ENCODE measurements at places on chromosomes 16 and 17. TPM values are rescaled to one million over a fixed set of nuclear protein-coding genes. Genes with fewer than 3 reads are reported as not detected.

KIF18B gene
- total RNA-seq: 38.9 TPM

CFDP1 gene
- 48.2 TPM for total RNA-seq

SRL gene
- not detected for total RNA-seq

LPO gene
- 0.14 TPM for total RNA-seq

MAF gene
- 66.9 TPM for total RNA-seq

C17orf100 gene
- 2.0 TPM for total RNA-seq

SLC5A2 gene
- 0.11 TPM for total RNA-seq

MT1M gene
- total RNA-seq: not detected

GRCh38 chr16:67528870-67529581 lies 397 bp downstream of the RIPOR1 start:
- peak; percentile 58 for DNase-seq

- DNase-seq: peak; percentile 59
Observed at GRCh38 chr17:17075125-17075781, 33.0 kb downstream of the MPRIP start.

DNA sequence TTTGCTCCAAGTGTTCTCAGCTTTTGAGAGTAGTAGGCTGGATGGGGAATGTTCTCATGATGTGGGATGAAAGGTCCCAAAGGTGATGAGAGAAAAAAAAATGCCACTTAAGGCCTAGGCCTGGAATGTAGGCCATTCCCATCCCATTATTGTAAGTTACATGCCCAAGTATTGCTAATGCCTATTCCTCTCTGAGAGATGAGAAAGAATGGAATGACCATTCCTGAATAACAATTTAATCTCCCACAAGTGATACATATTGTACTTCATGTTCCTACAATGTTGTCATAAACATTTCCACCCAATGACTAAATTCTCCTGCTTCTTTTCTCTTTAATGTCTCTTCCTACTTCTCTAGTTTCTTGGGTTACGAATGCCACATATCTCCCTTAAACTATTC lies 102.8 kb upstream of the KCNJ16 start:
- no peak for DNase-seq

- no peak for DNase-seq
Observed at GRCh38 chr17:36743130-36743529, 141.7 kb downstream of the MRM1 start.

DNA sequence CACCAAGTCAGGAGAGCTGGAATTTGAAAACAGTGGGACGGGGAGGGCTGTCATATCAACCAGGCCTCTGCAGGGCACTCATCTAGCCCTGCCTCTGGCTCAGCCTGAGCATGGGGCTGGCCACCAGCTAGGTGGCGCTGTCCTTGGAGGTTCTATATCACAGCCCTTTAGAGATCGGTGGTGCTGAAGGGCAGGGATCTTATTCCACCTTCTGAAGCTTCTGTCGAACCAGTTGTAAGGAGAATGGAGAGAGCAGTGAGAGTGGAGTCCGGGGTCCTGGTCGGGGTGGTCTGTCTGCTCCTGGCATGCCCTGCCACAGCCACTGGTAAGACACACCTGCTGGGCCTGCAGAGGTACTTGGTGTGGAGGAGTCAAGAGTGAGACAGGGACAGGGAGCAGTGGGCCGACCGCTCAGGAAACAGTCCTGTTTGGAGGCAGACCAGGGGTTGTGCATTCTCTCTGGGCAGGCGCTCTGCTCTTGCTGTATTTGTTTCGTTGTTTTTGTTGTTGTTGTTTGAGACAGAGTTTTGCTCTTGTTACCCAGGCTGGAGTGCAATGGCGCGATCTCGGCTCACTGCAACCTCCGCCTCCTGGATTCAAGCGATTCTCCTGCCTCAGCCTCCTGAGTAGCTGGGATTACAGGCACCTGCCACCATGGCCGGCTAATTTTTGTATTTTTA lies at the start of gene CES3:
TSS of gene CES3 (plus strand) at position 202 of the 680 bp plus-strand sequence. CDS start at position 244, 42 bp downstream.
- peak; percentile 86 for DNase-seq

DNA sequence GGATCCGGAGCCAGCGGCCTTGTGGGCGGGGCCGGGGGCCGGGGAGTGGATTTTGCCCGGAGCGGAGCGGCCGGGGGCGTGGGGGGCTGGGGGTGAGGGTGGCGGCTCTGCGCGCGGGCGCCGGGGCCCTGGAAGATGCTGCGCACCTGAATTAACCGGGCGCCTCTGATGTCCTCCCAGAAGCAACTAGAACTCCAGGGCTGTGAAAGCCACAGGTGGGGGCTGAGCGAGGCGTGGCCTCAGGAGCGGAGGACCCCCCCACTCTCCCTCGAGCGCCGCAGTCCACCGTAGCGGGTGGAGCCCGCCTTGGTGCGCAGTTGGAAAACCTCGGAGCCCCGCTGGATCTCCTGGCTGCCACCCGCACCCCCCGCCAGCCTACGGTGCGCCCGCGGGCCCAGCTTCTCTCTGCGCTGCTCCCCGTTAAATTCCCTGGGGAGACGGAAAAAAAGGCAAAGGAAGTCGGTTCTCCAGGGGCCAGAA lies 549 bp downstream of the SLC26A11 start:
- peak; percentile 34 for DNase-seq

GRCh38 chr16:27303256-27304100 lies 10.3 kb upstream of the IL4R start:
- no peak for DNase-seq

DNA sequence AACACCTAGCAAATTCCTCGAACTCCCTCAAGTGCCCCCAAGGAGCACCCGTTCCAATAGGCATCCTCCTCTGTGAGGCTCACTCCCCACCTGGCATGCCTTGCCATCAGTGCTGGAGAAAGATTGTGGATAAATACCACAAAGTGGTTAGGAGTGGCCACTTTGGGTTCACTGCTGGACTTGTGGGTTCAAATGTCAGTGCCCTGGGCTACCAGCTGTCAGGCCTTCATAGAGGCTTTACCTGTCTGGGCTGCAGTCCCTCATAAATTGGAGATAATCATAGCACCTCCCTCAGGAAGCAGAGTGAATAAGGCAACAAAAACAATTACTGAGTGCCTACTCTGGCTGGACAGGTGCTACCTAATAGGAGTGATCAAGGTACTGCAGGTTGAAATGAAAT lies 1.5 kb upstream of the SYT17 start:
- DNase-seq: no peak

DNA sequence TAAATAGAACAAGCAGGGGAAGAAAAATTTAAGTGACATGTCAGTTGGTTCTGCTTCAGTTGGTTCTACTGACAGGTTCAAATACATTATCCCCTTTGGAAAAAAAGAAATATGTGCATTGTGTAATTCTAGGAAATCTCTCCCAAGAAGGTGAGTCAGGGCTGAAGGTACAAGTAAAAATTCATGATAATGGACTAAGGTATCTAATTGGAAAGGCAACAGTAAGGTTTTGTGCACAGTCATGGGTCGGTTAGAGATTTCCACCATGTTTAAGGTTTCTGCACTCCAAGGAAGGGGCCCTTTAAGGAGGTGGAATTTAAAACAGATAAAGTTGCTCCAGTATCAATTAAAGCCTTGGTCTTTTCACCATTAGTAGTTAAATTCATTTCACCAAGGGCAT lies 17.9 kb upstream of the B4GALNT2 start:
- no peak for DNase-seq

DNA sequence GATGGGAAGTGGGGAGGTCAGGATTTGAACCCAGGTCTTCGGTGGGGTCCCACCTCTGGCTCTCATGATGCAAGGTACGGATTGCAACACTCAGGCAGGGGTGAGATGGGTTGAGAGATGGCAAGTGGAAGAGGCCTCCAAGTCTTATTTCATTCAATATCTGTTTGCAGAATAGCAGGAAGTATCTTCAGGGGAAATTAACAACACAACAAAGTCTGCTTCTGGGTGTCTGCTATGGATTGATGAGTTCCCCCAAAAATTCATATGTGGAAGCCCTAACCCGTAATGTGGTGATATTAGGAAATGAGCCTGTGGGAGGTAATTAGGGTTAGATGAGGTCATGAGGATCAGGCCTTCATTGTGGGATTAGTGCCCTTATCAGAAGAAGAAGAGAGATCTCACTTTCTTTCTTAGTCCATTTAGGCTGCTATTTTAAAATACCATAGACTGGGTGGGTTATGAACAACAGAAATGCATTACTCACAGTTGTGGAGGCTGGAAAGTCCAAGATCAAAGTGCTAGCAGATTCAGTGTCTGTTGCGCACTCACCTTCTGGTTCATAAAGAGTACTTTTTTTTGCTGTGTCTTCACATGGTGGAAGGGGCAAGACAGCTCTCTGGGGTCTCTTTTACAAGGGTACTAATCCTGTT lies 4.4 kb upstream of the CD300H start:
- no peak for DNase-seq

DNA sequence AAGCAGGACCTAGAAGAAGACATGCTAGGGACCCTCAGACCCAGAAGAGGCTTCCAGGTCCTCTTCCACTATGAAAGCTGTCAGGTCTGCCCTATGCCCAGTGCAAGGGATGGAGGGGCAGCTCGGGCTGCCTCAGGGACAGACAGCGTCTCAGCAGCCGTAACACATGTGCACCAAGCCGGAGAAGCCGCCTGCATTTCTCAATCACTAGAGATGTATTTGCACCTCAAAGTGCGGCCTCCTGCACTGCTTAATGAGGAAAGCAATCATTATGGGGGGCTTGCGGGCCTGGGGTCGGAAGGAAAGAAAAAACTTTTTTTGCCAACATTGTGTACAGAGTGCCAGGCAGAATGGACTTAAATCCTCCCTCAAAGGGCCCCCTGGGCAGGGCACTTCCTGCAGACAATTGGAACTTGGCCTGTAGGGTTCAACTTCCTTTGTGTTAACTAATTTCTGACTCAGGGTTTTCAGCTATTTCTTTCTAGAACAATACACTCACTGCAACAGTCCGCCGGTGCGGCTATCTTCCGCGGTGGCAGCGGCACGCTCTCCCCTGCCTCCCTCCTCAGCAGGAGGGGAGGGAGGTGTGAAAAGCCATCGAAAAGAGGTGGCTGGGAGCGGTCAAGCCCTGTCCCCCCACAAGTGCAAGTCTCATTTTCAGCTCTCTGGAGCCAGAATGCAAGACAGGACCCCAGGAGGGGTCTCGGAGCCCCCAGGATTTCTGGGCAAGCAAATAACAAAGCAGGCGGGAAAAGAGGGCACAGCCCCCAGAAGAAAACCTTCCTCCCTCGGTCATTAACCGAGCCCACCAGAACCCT lies 101.2 kb downstream of the ZNF423 start:
- DNase-seq: peak; percentile 10

All from activated CD4-positive, alpha-beta T cell treated with anti-CD3 and anti-CD28 coated beads for 36 hours (primary cell).